ENCODE measurements at places on chromosomes 7 and 10.

DNA sequence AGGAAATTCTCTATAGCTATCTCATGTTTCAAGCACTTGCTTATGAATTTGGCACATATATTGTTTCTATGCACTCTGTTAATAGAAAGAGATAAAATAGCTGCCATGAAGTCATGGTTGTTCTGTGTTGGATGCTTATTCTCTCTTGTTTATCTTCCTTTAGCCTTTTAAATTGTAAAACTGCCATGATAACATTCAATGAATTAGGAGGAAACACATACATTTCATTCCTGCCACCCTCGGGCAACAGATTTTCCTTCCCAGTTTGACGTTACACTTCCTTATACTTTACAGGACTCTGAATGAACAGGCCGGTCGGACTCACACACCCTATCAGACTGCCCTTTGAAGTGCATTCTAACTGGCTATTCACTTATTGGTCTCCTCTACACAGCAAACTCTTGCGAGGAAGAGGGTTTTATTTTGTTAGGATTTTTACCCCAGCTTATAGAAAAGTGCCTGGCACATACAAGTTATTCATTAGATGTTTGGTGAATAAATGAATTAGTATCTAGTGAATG lies 65.7 kb upstream of the FERD3L start:
- DNase-seq, result no peak

- no peak for DNase-seq
Measured at GRCh38 chr10:2986391-2986801, 81.0 kb upstream of the PFKP start.

GRCh38 chr10:72092987-72093386 lies 4.6 kb upstream of the SPOCK2 start:
- no peak for DNase-seq

DNA sequence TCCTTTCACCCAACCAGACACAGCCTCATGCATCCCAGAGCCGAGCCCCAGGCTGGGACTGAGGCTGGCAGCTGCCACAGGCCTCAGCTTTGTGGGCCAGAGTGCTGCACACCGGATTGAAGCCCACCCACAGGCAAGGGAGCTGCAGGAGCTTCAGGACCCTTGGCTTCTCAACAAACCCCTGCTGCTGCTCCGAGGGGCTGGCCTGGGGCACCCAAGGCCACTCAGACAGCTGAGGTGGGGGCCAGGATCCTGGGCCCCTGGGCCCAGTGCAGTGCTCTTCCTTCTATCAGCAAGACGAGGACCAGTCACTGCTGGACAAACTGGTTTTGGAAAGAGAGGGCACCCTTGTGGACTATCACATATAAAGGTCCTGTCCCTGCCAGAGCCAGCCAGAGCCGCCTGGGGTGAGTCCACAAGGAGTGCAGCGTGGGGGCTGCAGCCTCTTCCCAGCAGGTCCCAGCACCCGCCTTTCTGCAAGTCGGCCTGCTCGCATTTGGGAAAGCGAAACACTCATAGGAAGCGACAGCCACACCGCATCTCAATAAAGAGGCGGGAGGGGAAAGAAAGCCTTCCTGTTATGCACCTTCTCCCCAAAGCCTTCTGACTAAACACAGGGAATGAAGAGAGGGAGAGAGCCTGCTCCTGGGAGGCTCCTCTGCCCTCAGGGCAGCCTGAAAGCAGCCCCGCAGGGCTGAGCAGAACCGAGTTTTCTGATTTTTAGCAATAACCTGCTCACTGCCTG lies 9.5 kb upstream of the TCERG1L start:
- no peak for DNase-seq

DNA sequence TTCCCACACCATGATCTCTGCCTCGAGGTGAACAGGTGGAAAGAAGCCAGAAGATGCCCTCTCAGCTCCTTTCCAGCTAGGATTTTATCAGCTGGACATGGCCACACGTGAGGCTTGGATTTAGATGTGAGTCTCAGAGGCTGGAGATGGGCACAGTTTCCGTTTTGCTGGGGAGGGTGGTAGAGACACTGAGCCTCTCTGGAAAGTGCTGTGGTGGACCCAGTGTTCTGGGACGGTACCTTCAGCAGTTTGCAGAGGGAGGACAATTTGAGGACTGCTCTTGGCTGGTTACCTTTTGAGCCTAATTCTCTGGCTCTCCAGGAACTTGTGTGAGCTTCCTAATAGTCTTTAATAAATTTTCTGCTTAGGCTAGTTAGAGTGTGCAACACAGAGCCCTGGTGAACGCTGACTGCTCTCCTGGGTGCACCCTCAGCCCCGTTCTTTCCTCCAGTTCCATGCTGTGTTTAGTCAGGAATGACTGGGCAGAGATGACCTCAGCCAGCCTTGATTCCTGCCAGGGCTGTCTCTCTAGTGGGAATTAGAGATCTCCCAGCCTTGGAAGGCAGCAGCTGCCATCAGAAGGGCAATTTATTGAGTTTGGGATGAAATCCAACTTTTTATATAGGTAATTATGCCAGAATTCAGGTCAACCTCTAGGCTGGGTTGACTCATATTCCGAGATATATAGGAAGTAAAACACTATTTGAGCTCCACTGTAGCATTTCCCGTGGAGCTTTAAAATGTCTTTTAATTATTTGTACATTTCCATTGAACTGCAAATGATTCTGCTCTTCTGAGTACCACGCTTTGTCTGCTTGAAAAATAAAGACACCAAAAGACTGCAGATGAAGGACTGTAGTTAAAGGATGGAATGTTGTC lies 103.9 kb downstream of the GATA3 start:
- no peak for DNase-seq

DNA sequence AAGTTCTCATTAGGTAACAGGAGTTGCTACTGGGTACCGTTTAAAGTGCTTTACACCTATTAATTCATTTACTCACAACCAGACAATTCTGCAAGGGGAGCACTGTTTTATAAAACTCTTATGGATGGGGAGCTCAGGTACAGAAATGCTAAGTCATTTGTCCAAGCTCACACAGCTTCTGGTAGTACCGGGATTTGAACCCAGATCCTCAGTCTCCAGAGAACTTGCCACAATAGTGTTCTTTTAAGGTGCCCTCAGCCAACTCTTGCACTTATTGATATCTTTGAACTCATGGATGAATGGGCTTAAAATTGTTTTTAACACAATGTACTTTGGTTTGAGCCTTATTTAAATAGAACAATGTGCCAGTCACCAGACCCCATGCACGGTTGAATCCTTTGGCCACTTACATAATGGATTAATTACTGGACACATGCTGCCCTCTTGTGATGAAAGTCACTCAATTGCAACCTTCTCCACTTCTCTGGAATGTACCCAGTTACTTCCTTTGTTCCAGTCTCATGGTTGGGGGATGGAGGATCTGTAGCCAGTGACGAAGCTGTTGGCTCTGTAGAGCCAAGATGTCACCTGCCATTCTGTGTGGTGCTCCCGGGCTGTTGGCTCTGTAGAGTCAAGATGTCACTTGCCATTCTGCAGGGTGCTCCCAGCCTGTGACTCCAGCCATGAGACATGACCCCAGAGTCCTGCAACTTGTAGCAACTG lies 65.6 kb downstream of the NOD1 start:
- peak; percentile 80 for DNase-seq
